Foreskin keratinocyte (primary cell): ENCODE measurements at places on chromosomes 4 and X.
A peak's percentile ranks its signal among the peaks of the same experiment; 100 is the strongest.

GRCh38 chrX:126718440-126718839 is 101.1 kb upstream of the PRR32 start:
- no peak for DNase-seq

- no peak for DNase-seq
Measured at GRCh38 chr4:181418496-181418895, 824.7 kb upstream of the TENM3 start.

DNA sequence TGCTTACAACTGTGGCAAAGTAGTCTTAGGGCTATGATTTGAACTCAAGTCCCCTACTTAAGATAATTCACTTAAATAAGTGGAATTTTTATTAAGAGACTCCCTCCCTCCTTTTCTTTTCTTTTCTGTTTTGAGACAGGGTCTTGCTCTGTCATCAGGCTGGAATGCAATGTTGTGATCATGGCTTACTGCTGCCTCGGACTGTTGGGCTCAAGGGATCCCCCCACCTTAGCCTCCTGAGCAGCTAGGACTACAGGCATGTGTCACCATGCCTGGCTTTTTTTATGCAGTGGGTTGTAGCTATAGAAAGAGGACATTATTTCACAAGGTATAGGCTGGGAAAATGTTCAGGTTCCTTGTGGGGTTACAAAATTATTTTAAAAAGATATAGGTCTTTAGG is 19.2 kb downstream of the DIAPH2 start:
- DNase-seq = no peak

DNA sequence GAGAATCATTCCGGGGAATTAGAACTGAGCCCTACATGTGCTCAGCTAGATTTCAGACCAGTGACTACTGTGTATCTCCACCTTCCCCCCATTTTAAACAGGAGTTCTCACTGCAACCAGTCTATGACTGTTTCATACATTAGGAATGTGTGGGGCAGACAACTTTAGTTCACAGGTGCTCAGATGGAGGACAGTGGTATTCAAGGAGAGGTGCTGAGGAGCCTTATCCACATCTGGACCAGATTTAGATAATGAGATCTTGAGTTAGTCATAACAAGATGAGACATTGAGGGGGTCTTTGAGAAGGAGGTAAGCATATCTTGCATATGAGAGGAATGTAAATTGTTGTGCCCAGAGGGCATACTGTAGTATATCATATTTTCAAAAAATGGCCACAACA is 32.8 kb upstream of the RELL1 start:
- peak; percentile 71 for DNase-seq

DNA sequence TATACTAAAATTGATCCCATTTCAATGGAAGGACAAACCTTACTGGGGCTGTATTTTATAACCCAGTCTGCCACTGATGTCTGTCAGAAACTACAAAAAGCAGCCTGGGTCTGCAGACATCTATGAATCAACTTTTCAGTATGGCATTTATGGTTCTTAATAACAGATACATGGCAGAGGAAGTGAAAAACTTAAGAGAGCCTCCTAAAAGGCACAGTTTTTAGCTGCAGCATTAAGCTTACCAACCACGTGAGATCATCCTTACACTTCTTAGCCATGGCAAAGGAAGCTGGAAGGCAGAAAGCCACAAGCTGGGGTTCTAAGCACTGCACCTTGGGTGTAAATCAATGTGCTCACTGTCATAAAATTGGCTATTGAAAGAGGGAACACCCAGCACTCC is 16.6 kb upstream of the UGT2B17 start:
- DNase-seq = no peak

- no peak for DNase-seq
Measured at GRCh38 chr4:152172146-152172545, 363.7 kb downstream of the FBXW7 start.
